Lower lobe of right lung (tissue), 2 donors: ENCODE measurements at places on chromosomes 1 and 21.

GRCh38 chr1:172224871-172225270 is 195.6 kb upstream of the C1orf105 start:
- DNase-seq, result no peak

- no peak for DNase-seq
Observed at GRCh38 chr1:7228252-7228961, 443.2 kb downstream of the CAMTA1 start.

DNA sequence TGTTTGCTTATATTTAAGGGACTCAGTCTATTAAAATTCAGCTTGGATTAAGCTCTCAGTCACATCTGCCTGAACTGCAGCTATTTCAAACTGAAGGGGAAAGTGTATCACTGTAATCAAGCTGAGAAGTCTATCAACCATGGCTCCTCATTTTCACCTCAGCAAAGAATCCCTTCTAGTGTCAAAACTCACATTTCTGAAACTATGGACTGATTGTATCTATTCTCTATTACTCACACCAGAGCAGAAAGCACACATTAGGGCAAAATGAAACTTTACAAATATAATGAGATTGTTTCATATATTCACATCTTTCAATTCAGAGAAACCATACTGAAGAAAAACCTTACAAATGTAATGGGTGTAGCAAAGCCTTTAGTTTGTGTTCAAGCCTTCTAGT is 14.6 kb upstream of the C1orf146 start:
- no peak for DNase-seq

GRCh38 chr1:72777918-72778317 is 495.6 kb upstream of the NEGR1 start:
- DNase-seq, result no peak

- DNase-seq, result no peak
Observed at GRCh38 chr1:5906116-5906515, 86.1 kb downstream of the NPHP4 start.

GRCh38 chr1:224703702-224704101 is 87.6 kb downstream of the CNIH3 start:
- no peak for DNase-seq

- DNase-seq, result no peak
Observed at GRCh38 chr1:206769304-206769731, 1.3 kb upstream of the IL19 start.

GRCh38 chr1:22114083-22115012 is 28.5 kb downstream of the WNT4 start:
- DNase-seq, result no peak

GRCh38 chr1:24621121-24621520 is 22.0 kb upstream of the SRRM1 start:
- DNase-seq, result no peak

GRCh38 chr1:165632491-165632890 is 1.5 kb downstream of the MGST3 start:
- no peak for DNase-seq

GRCh38 chr1:201842472-201843027 is 13.6 kb downstream of the IPO9 start:
- no peak for DNase-seq

DNA sequence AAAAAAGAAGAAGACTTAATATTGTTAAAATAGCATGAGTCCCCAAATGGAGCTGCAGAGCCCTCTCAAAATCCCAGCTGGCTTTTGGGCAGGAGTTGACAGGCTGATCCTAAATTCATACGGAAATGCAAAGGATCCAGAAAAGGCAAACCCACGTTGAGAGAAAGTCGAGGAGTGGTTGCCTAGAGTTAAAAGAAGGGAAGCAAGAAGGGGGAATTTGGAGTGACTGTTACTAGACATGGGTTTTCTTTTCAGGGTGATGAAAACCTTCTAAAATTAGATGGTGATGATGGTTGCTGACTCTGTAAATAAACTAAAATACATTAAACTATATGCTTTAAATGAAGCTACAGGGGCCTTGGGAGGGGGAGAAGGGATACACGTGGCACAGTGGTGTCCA is 1.6 kb downstream of the DNMT3L start:
- no peak for DNase-seq

DNA sequence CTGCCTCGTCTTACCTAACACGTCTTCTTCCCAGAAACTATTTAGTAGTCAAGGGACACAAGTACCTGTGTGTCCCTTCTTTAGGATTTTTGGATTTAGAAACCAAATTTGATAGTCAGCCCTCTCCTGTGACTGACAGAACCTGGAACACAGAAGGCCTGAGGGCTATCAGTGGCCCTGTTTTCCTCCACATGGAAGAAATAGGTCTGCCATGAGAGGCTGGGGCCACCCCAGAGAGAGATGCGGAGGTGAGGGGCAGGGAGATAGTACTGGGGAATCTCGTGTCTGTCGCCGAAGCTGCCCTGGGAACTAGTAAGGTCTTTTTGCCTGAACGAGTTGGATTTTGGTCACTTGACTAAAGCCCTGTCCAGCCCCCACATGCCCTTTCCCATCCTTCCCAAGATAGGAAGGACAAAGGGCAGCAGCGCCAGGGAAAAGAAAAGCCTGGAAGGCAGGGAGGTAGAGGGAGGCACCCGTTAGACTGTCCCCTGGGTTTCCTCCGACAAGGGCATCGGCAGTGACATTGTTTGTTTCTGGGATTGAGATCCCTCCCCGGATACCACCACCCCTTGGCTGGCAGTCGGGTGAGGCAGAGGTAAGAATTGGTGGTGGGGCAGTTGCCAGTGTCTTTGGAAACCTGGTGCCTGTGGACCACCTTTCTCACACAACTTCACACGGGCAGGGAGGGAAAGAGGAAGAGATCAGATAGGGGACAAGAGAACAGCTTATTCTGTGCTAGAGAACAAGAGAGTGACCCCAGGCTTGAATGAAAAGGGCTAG is 19.8 kb downstream of the SMIM12 start:
- DNase-seq, result no peak

GRCh38 chr1:22326931-22327330 is 124.7 kb upstream of the ZBTB40 start:
- DNase-seq, result no peak

- no peak for DNase-seq
Observed at GRCh38 chr1:36844917-36845316, 189.4 kb downstream of the GRIK3 start.

GRCh38 chr1:29712801-29713200 is 476.5 kb downstream of the PTPRU start:
- DNase-seq, result no peak

DNA sequence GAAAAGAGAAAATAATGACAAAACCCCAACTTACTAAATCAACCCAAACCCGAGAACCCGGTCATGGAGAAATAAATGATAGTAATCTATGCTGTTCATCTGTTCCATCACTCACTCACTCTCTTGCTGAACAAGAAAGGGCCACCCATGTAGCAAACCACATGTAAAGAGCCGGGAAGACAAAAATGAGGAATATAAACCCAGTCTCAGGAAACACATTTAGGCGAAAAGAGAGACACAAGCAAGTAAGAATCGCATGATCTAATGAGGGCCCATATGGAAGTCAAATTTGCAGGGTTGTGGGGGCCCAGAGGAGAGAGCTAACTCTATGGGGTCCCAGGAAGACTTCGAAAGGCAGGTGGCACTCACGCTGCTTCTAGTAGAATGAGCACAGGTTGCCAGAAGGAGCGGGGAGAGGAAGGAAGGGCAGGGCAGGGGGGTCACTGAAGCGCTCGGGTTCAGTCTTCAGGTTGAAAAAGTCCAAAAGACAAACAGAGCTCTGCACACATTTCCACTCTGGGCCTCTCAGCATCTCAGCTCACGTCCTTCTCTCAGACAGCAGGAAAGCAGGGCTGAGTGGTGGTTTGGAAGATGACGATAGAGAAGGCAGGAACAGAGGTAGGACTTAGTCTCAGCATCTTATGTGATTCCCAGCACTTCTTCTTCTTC is 142.9 kb upstream of the KRTAP19-8 start:
- DNase-seq, result no peak

GRCh38 chr1:207069061-207069460 is 16.0 kb downstream of the PFKFB2 start:
- DNase-seq, result no peak

- no peak for DNase-seq
Observed at GRCh38 chr1:210700083-210700482, 371.4 kb downstream of the HHAT start.

DNA sequence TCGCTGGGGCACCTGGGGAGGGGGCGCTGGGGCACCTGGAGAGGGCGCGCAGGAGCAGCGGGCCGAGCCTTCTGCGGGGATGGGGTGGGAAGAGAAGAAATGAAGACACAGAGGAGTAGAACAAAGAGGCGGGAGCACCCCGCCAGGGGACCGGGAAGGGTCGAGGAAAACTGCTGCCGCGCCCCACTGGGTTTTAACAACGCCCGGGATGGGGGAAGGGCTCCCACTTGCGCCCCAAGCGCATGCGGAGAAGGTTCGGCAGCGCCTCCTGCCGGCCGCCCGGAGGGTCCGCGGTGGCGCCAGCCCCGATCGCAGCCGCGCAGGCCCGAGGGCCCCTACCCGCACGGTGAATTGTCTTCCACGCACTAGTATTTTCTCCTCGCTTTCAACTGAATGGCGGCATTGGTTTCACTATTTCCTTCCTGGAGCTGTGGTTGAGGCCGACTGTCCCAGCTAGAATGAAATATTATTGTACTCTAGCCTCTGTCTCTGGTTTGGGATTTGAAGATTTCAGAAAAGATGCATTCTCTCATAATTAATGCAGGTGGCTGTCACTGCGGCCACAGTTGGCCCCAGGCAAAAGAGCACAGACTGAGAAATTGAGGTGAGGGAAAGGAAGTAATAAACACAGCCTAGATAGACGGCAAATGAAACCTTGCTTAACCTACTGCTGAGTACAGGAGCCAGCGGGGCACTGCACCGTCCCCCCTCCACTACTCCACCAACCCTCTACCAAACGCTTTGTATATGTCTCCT is 57.3 kb downstream of the MAB21L3 start:
- peak; percentile 91 for DNase-seq

- peak; percentile 66 for DNase-seq
Observed at GRCh38 chr1:234775477-234776246, 165.7 kb upstream of the IRF2BP2 start.
